ENCODE measurements at places on chromosomes 3 and 15.

- DNase-seq = no peak
Measured at GRCh38 chr3:27885641-27886040, 163.5 kb upstream of the EOMES start.

- no peak for DNase-seq
Measured at GRCh38 chr3:53147151-53147902, 13.7 kb upstream of the PRKCD start.

- no peak for DNase-seq
Measured at GRCh38 chr15:77986891-77987764, 90.4 kb downstream of the TBC1D2B start.

GRCh38 chr3:37982331-37982730 is 8.3 kb upstream of the VILL start:
- DNase-seq = no peak

DNA sequence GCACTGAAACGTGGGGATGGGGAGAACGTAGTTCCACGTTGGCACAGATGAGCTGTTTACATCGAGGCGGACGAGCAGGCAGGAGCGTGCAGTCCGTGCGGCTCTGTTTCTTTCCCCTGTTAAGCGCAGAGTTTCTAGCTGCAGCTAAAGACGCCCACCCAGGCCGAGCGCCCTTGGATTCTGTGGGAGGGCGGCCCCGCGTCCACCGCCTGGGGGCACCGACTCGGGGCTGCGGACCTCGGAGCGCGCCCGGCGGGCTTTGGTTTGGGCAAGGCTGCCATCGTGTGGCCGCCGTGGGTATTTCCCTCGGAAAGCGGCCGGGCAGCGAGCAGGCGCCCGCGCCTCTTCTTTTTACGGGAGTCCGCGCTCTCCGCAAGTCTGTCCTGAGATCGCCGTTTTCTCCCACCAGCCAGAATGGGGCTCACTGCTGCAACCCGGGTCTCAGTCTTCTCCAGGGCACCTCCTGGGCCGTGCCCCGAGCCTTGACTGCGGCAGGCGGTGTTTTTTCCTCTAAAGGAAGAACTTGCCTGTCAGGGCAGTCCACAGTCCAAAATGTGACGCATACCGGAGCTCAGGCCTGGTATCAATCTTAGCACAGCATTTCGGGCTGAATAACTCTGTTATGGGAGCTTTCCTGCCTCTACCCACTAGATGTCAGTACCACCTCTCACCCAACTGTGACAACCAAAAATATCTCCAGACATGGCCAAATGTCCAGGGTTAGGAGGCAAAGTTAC is 219.9 kb upstream of the IGF1R start:
- DNase-seq = peak; percentile 32

GRCh38 chr15:26115229-26115943 is 252.3 kb upstream of the ATP10A start:
- DNase-seq = no peak

- DNase-seq = no peak
Measured at GRCh38 chr15:85019815-85020590, 38.3 kb downstream of the PDE8A start.

DNA sequence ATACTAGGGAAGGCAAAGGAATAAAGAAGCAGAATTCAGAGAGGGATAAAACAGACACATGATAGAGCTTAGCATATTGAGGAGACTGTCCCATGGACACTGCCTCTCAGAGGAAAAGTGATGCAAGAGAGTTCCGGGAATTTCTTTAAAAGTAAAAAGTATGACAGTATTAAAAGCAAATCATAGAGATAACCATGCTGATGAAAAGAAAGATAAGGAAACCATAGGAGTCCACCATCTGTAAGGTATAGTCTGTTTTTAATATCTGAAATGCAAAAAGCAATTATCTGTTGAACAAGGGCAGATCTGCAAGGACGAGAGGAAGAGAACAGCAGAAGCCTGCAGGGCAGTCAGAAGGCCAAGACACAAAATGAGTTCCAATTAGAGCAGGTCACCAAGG is 495.9 kb upstream of the GOLIM4 start:
- DNase-seq = no peak

GRCh38 chr3:142009029-142009428 is 132.6 kb downstream of the ATP1B3 start:
- DNase-seq = no peak

DNA sequence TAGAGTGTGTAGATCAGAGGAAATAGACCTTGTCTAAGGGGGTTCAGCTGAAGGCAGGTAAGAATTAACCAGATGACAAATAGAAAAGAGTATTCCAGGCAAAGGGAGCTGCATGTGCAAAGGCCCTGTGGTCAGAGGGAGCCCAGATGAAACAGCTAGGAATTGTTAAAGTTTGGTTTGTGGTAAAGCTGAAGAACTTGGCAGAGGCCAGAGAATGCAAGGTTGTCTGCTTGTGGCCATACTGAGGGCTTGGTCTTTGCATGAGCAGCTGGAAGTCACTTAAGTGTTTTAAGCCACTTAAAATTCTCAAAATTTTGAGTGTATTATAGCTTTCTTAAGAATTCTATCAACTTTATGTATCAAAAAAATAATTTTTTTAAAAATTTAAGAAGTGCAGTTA is 116.5 kb downstream of the NEK10 start:
- DNase-seq = no peak

GRCh38 chr15:50256188-50257041 is 9.1 kb downstream of the HDC start:
- no peak for DNase-seq

GRCh38 chr3:48407542-48408099 is 22.3 kb downstream of the PLXNB1 start:
- no peak for DNase-seq

- no peak for DNase-seq
Measured at GRCh38 chr3:190709351-190709773, 153.1 kb downstream of the GMNC start.

DNA sequence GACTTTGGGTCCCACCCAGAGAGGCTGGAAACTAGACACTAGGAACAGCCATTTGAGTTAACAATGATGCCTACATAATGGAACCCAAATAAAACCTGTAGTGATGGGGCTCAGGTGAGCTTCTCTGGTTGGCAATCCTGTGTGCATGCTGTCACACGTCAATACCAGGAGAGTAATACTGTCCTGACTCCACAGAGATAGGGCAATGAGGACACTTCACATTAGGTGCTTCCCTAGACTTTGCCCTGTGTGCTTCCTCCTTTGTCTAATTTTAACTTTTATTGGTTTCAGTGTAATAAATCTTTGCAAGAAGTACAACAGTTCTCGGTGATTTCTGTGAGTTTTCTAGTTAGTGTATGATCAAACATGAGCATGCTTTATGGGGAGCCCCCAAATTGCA is 281.8 kb upstream of the ARRDC4 start:
- no peak for DNase-seq

DNA sequence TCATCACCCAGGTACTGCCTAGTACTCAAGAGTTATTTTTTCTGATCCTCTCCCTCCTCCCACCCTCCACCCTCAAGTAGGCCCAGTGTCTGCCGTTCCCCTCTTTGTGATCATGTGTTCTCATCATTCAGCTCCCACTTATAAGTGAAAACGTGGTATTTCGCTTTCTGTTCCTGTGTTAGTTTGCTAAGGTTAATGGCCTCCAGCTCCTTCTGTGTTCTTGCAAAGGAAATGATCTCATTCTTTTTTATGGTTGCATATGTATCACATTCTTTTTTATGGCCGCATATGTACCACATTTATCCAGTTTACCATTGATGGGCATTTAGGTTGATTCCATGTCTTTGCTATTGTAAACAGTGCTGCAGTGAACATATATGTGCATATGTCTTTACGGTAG is 8.2 kb upstream of the GANC start:
- DNase-seq = no peak

- DNase-seq = no peak
Measured at GRCh38 chr15:25058080-25058785, 103.4 kb downstream of the SNRPN start.

GRCh38 chr3:37944391-37944842 is 46.2 kb upstream of the VILL start:
- DNase-seq = no peak

DNA sequence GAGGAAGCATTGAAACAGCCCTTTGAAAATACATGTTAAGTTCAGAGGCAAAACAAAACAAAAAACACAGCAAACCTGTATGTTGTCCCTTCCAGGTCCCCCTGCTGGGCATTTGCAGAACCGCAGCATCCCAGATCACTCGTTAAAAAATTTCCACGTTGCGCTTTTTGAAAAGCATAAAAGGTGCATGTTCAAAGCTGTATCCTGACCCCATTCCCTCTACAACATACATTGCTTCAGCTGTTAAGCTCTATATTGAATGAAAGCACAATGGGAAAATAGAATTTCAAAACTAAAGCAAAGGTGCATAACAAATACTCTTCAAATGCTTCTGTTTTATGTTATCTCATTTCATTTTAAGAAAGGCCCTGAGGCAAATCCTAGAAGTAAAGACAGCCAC is 328.3 kb downstream of the THSD4 start:
- peak; percentile 21 for DNase-seq

- DNase-seq = no peak
Measured at GRCh38 chr3:72145506-72146380, 360.8 kb upstream of the PROK2 start.

GRCh38 chr15:74418575-74419338 is 15.0 kb downstream of the SEMA7A start:
- DNase-seq = no peak

DNA sequence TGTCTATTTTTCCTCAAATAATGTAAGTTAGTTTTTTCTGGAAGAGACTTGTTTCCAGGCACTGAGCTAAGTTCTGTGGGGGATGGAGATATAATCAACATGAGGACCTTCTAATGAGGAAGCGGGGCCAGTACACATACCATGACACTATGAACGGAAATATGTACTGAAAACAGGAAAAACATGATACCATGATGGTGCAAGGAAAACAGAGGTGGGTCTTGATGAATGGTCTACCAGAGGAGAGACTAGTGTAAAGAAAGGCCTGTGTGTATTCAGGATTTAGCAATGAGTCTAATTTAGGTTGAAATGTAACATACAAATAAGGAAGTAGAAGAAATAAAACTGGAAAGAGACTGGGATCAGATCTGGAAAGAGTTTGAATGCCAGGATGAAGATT is 38.9 kb upstream of the TPRG1 start:
- DNase-seq = no peak

GRCh38 chr3:195154793-195155535 is 116.0 kb downstream of the XXYLT1 start:
- DNase-seq = no peak

DNA sequence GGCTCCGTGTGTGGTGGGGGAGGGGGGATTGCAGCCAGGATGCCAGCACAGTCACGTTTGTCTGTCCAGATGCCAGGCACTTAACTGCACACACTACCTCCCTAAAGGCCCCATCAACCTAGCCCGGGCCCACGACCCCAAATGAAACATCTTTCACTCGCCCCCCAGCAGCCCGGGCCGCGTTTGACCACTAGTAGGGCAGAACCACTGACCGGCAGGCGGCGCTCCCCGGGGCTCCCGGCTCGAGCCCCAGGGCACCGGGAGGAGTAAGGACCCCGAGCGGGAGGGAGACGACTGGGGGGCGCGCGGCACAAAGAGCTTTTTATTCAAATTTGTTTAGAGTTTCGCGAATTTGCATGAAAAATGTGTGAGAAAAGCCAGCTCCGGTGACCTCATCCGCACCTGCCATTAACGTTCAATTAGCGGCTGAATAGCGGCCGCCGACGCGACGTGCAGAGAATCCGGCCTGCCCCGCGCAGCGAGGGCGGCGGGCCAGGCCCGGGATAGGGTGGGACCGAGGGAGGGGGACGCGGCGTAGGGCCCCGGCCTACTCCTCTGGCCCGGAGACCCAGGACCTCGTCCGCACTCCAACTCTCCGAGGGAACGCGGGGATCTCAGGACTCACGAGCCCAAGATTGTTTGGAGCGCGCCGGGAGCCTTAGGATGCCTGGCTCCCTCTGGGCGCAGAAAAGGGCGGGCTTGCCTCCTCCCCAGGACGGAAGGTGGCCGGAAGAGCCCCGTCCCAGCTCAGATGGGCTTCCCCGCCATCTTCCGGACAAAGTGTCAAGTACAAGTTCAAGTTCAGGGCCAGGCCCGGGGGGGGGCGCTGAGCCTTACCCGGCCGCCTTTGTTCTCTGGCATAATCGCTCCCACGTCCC is 64.9 kb upstream of the POLG start:
- DNase-seq = no peak

- no peak for DNase-seq
Measured at GRCh38 chr15:39205506-39206371, 375.1 kb upstream of the THBS1 start.

- peak; percentile 21 for DNase-seq
Measured at GRCh38 chr3:143832433-143832832, 15.8 kb downstream of the SLC9A9 start.

DNA sequence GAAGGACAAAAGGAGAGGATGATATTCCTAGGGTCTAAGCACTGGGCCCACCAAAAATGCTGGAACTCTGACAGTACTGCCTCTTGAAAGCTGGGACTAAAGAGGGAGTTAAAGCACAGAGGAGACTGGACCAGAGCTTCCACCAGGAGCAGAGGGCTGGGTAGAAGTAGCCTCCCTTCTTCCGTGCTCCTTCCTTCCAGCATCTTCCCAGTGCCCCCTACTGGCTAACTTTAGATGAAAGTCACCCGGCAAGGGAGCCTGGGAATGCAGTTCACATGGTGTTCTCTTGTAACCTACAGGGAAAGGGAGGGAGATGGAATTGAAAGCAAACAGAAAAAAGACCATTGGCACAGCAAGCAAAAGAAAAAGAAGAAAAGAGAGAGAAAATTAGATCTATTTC is 106.1 kb upstream of the COL8A1 start:
- no peak for DNase-seq

- DNase-seq = peak; percentile 70
Measured at GRCh38 chr3:138608322-138609135, at the start of gene FAIM. TSS of gene FAIM (plus strand) at chr3:138608771. CDS start at chr3:138619727, 10,956 bp downstream.

- peak; percentile 53 for DNase-seq
Measured at GRCh38 chr15:48966595-48967301, 3.0 kb upstream of the SHC4 start.

GRCh38 chr3:197353001-197353866 is 54.8 kb upstream of the DLG1 start:
- DNase-seq = no peak

DNA sequence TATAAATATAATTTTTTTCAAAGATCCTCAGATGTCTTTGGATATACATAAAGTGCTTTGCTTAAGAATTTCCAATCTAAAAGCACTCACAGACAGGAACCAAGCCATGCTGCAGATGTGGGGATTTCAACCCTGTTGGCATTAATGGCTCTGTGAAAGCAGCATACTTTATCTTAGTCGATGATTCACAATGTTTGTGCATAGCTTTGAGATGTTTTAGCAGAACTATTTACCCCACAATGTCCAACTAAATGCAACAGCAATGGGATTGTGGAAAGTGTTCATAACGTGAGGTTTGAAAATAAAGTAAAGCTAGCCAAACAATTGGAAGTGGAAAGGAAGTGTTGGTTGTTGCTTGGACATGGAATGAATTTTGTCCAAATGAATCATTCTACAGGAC is 371.4 kb downstream of the SOX2 start:
- DNase-seq = no peak

DNA sequence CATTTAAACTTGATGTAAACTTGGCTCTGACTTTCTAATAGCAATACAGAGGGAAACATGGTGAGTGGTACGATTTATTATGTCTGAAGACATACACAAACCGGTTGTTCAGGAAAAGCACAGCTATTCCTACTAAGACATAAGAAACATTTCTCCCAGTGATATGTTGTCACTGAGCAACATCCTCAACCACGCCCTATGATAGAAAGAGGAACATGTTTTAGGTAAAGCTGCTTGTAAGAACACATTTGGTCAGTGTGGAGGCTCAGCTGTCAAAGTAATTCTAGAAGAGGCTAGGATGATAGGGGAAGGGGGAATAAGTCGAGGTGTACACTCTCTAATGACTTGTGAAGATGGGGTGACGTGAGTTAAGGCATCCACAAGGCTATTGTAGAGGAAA is 42.7 kb upstream of the B3GNT5 start:
- no peak for DNase-seq

Measured in CD4-positive, alpha-beta T cell treated with Interleukin-4 for 4 hours (primary cell).